ENCODE measurements at places on chromosomes 2 and 18. TPM values are rescaled to one million over a fixed set of nuclear protein-coding genes. Genes with fewer than 3 reads are reported as not detected.

DNA sequence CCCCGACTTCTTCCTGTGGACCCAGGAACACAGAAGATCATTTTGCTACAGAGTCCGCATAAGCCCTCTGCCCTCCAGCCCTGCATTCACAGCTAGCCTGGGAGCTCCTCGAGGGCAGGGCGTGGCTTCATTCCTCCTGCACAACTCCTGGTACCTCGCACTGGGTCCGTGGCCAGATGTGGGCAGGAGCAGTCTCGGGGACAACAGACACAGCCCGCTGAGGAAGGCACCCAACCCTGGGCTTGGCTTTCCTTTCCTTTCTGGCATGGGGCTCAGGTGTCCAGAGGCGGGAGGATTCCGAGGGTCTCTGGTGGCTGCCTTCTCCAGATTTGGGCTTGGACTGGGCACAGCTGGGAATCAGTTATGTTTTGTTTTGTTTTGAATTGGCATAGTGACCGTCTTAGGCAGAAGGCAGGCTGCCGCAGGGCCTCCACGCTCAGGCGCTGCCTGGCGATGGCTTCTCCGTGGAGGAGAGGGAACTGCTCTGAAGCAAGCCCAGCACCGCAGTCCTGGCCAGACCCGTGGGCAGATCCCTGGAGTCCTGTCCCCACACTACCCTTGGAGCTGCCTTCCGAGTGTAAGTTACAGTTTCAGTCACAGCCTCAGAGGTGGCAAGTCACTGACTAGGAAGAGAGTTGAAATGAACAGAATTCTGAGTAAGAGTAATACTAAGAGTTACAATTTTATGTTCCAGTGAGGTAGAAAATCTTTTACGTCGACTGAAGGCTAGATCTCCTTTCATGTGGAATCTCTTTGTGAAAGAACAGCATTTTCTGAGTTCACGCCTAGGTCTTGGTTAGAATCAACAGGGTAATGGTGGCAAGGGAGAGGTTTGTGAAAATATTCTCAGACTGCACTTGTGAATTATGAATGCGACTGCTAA lies 47.9 kb downstream of the LDLRAD4 start:
- peak; percentile 88 for DNase-seq

The TUBA4B gene
- not detected for total RNA-seq

- no peak for DNase-seq
Observed at GRCh38 chr2:171260471-171261424, 100.1 kb upstream of the TLK1 start.

DNA sequence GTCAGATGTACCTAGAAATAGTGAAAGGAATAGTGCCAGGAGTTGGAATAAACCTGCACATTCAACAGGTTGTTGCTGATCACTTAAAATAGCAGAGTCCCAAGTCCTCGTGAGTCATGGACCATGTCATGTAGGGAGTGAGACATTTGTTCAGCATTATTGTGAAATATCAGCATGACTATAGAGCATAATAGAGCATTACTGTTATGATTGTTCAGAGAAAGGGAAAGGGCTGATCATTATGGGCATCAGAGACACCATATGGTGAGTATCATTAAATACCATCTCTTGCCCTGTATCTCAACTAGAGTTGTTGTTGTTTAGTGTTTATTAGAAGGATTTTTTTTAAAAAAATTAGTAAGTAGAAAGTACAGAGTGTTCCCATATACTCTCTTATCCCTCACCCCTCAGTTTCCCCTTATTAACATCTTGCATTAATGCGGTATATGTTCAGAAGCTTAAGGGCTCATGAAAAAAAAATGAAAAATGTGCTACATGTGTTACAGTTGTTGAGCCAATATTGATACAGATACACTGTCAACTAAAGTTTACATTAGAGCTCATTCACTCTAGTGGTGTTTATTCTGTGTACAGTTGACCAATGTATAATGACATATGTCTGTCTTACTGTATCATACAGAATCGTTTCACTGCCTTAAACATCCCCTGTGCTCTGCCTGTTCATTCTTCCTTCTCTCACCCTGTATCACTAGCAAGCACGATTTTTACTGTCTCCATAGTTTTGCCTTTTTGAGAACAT lies 5.7 kb downstream of the ELAC1 start:
- no peak for DNase-seq

The ANKRD30BL gene
- not detected for total RNA-seq

The SLC5A7 gene
- not detected for total RNA-seq

GRCh38 chr2:207716056-207716455 lies 4.6 kb downstream of the CCNYL1 start:
- no peak for DNase-seq

GRCh38 chr2:12678186-12678585 lies 38.5 kb upstream of the TRIB2 start:
- DNase-seq: no peak

The RNU2-63P gene
- total RNA-seq: 7.5 TPM

The CAPN14 gene
- total RNA-seq: 0.10 TPM

DNA sequence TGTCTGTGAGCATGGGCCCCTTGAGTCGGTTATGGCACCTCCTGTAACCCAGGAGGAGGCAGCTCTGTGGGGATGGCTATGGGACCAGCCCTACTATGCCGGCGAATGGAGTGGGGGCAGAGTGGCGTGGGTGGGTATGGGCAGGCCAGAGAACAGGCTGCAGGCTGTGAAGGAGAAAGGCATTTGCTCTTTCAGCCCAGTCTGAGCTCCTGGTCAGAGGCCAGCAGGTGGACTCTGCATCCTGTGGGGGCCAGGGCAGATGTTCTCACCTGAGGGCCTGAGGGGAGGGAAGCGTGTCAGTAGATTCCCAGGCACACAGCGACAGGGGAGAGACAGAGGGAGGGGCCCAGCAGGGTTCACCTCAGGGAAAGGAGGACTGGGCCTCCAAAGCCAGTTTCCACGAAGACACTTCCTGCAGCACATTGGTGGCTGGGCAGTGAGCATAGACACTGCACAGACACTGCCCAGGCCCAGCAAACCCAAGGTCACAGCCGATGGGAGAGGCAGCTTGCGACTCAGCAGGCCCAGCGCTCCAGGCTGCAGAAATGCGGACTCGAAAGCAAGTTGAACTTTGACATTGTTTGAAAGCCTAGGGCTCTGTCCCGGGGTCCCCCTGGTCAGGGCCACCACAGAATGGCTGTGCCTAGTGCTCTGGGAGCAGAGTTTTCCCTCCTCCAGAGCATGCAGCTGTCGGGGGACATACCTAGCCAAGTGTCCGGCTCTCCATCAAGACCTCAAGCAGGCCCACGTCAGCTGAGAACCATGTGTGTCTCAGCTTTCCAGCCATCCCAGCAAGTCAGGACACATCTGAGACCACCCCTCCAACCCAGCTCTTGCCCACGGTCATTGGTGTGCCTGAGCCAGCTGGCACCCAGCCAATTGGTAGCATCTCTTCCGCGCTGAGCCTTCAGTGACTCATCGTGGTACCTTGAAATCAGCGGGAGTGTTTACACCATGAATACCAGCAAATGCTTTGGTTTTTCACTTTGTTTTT lies 53.8 kb downstream of the TGOLN2 start:
- DNase-seq: no peak

- no peak for DNase-seq
Observed at GRCh38 chr2:3321825-3322224, 55.8 kb downstream of the EIPR1 start.

DNA sequence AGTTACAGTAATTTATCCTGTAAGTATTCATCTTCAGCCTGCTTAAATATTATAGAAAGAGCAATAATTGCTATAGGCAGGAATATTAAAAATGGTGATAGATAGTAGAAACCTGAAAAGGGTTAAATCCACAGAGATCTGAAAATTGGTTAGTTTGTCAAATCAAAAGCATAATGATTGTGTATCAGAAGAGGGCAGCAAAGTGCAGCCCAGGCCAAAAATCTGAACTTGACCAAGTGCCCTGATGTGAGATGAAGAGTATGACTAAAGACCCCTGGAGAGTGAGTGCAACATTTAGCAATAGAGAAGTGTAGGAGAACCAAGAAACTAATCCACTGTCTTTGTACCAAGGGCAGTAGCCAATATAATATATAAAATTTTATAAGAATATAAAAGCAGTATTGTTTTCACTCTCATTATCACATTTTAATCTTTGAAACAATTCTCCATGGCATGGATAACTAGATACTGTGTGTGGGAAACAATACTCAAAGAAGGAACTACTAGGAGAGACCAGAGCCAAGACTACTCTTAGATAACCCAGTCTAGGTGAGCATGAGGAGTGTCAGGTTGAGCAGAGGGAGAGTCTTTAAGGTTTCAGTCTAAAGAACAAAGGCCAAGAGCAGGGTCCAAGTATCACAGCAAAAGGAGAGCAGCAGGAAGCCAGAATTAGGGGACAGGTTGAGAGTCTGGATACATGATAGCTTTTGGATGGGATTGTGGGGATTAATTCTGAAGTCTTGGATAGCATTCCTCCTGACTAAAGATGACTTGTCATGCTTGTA lies 148.7 kb downstream of the CALCRL start:
- DNase-seq: no peak

- no peak for DNase-seq
Observed at GRCh38 chr18:3074087-3074486, 61.1 kb upstream of the LPIN2 start.

DNA sequence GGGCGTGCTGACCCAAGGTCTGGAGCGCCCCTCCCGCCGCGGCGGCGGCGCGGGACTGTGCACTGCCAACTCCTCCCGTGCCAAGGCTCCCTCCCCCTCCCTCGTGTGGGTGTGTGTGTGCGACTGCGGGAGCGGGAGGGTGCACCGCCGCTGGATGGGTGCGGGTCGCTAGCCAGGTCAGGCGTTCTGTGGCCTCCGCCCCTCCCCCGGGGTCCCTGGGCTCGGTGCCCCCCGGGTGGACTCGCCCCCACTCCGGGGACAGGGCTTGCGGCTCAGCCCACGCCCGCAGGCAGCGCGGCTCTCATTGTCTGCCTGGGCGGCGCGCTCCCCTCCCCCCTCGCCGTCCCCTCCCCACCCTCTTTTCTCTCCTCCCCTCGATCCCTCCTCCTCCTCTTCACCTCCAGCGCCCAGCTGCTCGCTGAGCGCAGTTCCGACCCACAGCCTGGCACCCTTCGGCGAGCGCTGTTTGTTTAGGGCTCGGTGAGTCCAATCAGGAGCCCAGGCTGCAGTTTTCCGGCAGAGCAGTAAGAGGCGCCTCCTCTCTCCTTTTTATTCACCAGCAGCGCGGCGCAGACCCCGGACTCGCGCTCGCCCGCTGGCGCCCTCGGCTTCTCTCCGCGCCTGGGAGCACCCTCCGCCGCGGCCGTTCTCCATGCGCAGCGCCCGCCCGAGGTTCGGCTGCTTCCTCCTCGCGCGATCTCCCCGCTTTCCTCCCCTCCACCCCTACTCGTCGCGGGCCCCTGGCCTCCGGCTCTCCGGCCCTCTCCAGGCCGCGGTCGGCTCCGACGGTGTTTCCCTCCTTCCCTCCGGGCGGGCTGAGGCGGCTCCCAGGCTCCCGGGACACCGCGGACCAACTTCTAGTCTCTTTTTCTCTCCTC lies at the start of gene GATA6:
GATA6 (plus strand) TSS at position 579 of the 878 bp plus-strand sequence. CDS start 1,556 bp downstream, outside the sequence.
- no peak for DNase-seq

- DNase-seq: no peak
Observed at GRCh38 chr18:48376406-48376805, 32.8 kb downstream of the ZBTB7C start.

GRCh38 chr2:97754690-97755346 lies 41.4 kb downstream of the ZAP70 start:
- no peak for DNase-seq

GRCh38 chr18:73739098-73739497 lies 408.5 kb downstream of the FBXO15 start:
- no peak for DNase-seq

DNA sequence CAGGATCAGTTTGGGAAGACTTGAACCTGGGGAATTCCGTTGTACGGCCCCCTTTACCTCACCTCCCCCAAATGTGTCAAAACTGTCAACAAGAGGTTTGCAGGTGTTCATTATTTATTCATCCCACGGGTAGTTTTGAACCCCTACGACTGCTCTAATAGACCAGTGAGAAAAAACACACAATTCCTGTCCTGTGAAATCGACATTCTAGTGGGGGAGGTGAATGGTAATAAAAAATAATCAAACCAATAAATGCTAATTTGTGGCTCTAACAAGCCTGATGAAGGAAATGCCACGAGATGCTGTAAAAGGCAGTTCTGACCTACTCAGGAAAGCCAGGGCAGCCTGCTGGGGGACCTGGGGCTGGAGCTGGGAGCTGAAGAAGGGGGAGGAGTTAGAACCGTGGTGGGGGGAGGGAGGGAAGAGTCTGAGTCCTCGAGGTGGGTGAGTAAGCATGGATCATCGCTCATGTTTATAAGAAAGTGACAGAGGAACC lies 463 bp upstream of the DNAJB2 start:
- no peak for DNase-seq

DNA sequence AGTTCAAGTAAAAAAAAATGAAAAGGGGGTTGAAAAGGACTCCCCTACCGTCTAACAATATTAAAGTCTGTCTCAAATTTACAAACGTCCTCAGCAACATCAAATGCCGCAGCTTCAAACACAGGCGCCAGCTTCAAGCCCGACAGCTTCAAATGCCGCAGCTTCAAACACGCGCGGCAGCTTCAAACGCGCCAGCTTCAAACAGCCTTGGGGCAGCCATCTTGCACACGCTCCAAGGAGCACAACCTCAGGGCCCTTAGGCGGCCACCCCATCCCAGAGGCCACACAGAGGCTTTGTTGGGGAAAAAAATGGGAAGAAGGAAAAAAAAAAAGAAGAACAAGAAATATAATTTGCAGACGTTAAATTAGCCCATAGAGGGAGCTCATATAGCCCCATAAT lies 244.4 kb upstream of the VRK2 start:
- no peak for DNase-seq

DNA sequence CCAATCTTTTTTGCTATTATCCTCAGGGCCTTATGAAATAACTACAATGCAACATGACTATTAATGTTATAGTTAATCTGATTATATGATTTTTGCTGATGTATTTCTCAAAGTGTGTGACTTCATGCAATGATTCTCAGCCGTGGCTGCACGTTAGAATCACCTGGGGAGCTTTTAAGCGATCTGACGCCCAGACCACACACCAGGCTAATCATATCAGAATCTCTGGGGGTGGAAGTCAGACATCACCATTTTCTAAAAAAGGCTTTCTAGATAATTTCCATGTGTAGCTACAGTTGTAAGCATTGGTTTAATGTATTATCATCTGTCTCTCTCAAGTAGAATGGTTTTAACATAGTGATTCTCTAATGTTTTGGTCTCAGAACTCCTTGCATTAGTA lies 5.5 kb upstream of the QPCT start:
- no peak for DNase-seq

DNA sequence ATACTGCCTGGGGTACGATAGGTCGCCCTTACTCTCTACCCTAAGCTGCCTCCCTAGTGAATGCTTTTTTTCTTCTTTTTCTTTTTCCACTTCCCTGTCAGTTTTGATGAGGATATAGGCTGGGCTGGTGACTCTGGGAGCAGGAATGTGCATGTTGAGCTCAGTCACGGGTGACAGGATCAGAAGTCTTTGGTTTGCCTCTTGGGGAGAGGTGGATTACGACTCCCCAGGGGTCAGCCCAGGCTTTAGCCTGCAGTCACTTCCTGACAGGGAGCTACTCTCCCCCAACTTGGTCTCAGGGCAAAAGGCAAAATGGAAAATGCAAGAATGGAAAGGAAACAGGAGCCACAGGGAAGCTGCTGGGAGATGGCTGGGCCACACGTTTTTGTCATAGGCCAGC lies 57.3 kb downstream of the THNSL2 start:
- DNase-seq: no peak

All from mesenteric fat pad (tissue), 1 donor.